ENCODE measurements at places on chromosomes 12 and 14. TPM values are rescaled to one million over a fixed set of nuclear protein-coding genes. Genes with fewer than 3 reads are reported as not detected.

Gene HCAR2
- total RNA-seq: 0.06 TPM

Gene TAS2R30
- not detected for total RNA-seq

Gene A2M
- 0.14 TPM for total RNA-seq

Gene MFAP5
- 0.07 TPM for total RNA-seq

Gene RNASE7
- not detected for total RNA-seq

Gene SALL2
- total RNA-seq: 0.71 TPM

Gene PLXNC1
- 0.12 TPM for total RNA-seq

Gene PROX2
- not detected for total RNA-seq

Gene HAL
- total RNA-seq: 0.54 TPM

Gene DHRS2
- total RNA-seq: 6.2 TPM

Gene FOS
- 14.1 TPM for total RNA-seq

Gene GSG1
- 1.2 TPM for total RNA-seq

Gene SELPLG
- total RNA-seq: 0.79 TPM

Gene TPPP2
- total RNA-seq: not detected

Gene KERA
- total RNA-seq: not detected

Gene SERPINA3
- 13.2 TPM for total RNA-seq

Gene RBMS2
- 9.1 TPM for total RNA-seq

Gene SDS
- 1.8 TPM for total RNA-seq

Gene HHIPL1
- total RNA-seq: 0.28 TPM

Gene NGB
- total RNA-seq: not detected

Gene CLECL1
- total RNA-seq: not detected

Gene ERH
- total RNA-seq: 315 TPM

Gene GYS2
- not detected for total RNA-seq

Gene EXD2
- total RNA-seq: 12.8 TPM

Gene TMEM260
- 5.1 TPM for total RNA-seq

Gene KRT74
- not detected for total RNA-seq

Gene ALDH1L2
- total RNA-seq: 3.5 TPM

Gene ISM2
- 0.43 TPM for total RNA-seq

Gene KRT72
- total RNA-seq: not detected

Gene TBX5
- total RNA-seq: not detected

Gene SYT10
- not detected for total RNA-seq

Gene LYZ
- total RNA-seq: not detected

Gene EIF2S3B
- total RNA-seq: 0.36 TPM

Gene DAO
- total RNA-seq: not detected

Gene TAS2R8
- not detected for total RNA-seq

Gene SPSB2
- total RNA-seq: 34.0 TPM

Gene CSAD
- total RNA-seq: 6.8 TPM

Gene CAPZA3
- not detected for total RNA-seq

Gene ASCL1
- not detected for total RNA-seq

Gene HSPB8
- 21.9 TPM for total RNA-seq

Gene RND1
- 3.1 TPM for total RNA-seq

Gene EFS
- not detected for total RNA-seq

Gene ADAMTS20
- total RNA-seq: not detected

Gene HOXC4
- 3.1 TPM for total RNA-seq

Gene IAPP
- total RNA-seq: not detected

Gene BICDL1
- total RNA-seq: 4.5 TPM
